ENCODE measurements at places on chromosomes 12 and 14.

DNA sequence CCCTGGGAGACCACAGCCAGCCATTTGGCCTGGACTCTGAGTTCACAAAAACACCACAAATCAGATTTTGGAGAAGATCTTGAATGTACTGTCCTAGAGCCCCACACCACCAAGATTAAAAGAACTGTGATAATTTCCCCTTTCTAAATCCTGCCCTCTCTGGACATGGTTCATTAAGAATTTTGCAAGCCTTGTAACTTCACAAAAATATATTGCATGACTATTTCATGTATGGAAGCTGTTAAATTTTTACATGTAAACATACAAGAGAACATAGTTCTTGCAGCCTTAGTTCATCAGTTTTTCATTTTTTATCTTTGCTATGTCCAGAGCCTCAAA lies 97.0 kb downstream of the SCARB1 start:
- no peak for DNase-seq

DNA sequence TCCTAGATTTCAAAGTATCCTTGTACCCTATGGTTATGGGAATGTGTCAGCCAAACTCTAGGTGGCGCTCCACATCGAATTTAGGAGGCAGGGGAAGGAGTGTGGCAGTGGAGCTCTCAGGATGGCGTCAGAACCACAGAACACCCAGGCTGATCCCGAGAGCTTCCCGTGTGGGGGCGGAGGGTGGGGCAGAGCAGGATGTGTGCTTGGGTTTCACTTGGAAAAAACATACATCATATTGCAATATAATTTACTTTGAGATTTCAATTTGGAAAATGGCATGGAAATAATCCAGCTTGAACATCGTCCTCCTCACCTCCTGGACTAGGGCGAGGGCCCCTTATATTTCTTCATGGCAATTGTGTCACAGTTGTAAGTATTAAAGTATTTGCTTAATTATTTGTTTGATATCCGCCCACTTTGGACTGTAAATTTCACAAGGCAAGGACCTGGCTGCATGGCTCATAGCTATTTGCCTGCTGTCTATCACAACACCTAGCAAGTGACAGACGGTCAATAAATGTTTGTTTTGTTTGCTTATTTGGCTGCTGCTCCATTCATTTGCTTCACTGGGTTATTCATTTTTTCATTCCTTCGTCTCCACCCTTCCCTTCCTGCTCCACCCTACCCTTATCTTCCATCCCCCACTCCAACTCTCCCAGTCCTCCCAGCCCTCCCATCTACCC lies 221.5 kb upstream of the HMGA2 start:
- no peak for DNase-seq

GRCh38 chr12:103814436-103814835 lies 26.6 kb downstream of the NT5DC3 start:
- DNase-seq, result no peak

- no peak for DNase-seq
Observed at GRCh38 chr12:124131659-124132058, 158.6 kb downstream of the ZNF664 start.

- DNase-seq, result no peak
Observed at GRCh38 chr14:34072921-34073320, 122.0 kb upstream of the EGLN3 start.

DNA sequence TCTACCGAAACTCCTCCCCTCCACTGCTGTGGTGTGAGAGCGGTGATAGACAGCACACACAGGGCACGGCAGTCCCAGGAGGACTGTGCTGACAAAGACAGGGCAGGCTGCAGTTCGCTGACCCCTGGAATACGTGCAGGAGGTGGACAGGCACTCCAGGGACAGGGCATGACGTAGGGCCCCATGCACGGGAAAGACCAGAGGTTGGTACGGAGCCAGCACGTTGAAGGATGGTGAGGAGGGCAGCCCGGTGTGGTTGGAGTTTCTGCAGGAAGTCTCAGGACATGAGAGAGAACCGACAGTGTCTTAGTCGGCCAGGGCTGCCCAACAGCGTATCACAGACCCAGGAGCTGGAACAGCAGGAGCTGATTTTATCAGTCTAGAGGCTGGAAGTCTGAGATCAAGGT lies 254.2 kb upstream of the FKBP4 start:
- no peak for DNase-seq

- DNase-seq, result no peak
Observed at GRCh38 chr12:40399656-40400055, 174.9 kb downstream of the LRRK2 start.

DNA sequence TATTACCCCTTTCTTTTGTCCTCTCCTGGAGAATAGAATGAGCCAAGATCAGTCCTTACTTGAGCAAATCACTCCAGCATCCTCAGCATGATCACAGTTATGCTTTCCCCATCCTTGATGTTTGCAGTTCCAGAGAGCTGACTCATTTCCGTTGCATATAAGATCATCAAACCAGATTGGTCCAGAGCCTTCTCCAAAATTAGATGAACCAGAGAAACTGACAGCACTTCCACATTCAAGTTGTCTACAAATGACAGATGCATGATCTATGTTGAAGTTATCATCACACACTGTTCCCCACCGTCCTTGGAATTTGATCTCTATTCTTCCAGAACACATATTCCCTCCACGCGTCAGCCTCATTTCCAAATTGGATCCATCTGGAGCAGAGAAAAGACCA lies 4.8 kb downstream of the CD163 start:
- no peak for DNase-seq

- no peak for DNase-seq
Observed at GRCh38 chr12:25592725-25593495, 39.8 kb upstream of the LMNTD1 start.

Measured in activated gamma-delta T cell treated with Interleukin-2 at 50 U/mL for 16 hours (primary cell).